ENCODE measurements at places on chromosomes 6 and 20. TPM values are rescaled to one million over a fixed set of nuclear protein-coding genes. Genes with fewer than 3 reads are reported as not detected.

Gene NEURL2
- 2.3 TPM for total RNA-seq

Gene NR2E1
- 2.1 TPM for total RNA-seq

GRCh38 chr6:162442687-162443086 lies 284.9 kb downstream of the PRKN start:
- peak; percentile 12 for DNase-seq

- DNase-seq: peak; percentile 40
These were observed 87.3 kb upstream of the AKIRIN2 start for GRCh38 chr6:87789198-87789899.

- DNase-seq: no peak
These were observed 277.2 kb upstream of the NT5E start for GRCh38 chr6:85172705-85173104.

DNA sequence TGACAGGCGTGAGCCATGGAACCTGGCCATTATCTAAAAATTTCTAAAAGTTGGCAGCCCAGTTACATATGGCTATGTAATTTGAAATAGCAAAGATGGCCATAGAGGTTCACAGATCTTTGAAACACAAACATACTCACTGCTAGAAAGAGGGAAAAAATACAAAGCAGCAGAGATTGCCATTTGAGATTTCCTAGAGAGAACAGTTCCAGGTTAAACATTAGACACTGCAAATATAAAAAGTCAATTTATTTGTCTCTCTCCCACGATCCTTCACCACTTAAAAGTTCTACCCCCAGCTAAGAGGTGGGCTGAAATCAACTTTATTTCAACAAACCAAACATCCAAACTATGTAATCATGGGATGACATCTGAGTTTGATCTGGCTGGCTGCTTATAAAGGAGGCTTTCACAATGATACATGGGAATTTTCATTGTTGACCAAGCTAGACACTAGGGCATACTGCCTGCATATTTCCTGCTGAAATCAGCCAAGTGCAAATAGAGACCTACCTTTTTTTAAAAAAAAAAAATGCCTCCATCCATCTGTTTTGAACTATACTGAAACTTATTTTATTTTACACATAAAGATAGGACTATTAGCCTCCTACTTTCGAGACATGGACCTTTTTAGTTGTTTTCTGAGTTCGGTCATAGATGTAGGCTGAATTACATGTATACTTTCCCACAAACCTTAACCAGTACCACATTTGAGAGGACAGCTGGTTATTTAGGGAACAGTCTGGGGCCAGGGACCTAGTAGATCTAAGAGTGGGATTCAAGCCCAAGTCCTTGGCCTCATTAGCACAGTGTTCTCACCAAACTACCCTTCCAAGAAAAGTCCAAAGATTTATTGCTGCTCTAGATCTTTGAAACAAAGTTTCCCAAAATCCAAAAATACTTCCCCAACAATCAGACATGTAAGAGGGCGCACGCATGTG lies 16.6 kb downstream of the DCDC2 start:
- DNase-seq: peak; percentile 25

DNA sequence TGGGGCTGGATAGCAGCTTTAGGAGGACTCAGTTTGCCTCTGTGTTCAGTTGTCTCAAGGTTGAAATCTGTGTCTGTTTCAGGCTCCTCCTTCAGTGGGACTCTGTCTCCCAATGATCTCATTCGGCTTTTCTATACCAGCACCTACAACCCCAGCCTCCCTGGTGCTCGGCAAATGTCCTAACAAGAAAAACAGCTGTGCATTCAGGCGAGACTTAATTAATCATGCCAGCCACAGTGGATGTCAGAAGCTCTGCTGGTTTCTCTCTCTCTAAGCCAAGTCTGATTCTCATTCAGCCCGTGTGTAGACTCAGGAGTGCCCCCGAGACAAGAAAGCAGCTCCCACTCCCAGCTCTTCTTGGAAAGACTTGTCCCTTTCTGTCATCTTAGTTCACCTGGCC lies 46.8 kb downstream of the SUN5 start:
- no peak for DNase-seq

Measured in Daoy (cell line).